ENCODE measurements at places on chromosomes 16 and 17.

- no peak for DNase-seq
Observed at GRCh38 chr16:18803569-18804462, 2.5 kb upstream of the ARL6IP1 start.

DNA sequence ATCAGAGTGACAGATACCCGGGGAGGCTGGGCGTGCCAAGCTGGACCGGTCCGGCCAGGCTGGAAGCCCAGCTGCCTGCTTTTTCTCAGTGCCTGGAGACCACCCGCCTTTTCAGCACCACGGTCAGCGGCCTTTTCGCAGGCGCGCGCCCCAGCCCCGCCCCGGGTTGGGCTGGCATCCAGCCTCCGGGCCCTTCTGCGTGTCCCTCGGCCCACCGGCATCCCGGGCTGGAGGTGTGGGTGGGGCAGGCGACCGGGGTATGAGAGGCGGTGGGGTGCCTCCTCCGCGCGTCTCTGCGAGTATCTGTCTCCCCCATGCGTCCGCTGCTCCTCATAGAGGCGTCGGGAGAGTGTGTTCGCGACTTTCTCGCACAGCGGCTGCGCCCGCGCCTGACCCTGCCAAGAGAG lies 102.5 kb downstream of the MRM1 start:
- DNase-seq, result peak; percentile 53

DNA sequence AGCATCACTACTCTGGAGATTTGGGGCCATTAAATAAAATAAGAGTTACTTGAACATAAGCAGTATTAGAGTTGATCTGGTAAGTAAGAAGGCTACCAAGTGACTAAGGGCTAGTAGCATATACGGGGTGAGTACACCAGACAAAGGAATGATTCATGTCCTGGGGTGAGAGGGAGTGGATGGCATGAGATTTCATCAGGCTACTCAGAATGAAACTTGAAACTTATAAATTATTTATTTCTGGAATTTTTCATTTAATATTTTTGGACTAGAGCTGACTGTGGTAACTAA lies 2.3 kb downstream of the SLFN5 start:
- no peak for DNase-seq

DNA sequence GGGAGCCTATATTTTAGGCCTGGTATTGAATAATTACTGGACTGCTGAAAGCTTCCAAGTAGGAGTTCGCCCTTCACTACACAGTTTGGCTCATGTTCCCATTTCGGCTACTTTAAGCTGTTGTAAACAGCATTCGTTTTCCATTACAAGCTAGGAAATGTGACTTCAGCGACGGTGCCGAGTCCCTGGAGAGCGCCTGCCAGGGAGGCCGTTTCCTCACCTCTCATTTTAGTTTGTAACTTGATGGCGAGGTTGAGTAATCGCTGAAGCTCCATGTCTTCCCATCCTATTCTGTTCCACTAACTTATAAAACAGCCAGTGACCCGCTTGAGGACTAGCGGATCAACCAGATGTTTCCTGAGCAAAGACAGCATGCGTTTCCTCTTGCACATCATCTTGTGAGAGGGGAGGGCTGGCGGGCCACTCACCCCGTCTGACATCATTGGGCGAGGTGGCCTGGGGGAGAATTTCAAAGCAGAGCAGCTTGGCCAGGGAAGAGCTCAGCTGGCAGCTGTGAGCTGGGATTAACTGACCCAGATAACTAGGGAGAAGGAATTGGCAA lies 32.9 kb downstream of the PCTP start:
- no peak for DNase-seq

GRCh38 chr16:3607161-3607560 lies 4.2 kb downstream of the SLX4 start:
- DNase-seq, result no peak
